ENCODE measurements at places on chromosomes 7 and 10.

DNA sequence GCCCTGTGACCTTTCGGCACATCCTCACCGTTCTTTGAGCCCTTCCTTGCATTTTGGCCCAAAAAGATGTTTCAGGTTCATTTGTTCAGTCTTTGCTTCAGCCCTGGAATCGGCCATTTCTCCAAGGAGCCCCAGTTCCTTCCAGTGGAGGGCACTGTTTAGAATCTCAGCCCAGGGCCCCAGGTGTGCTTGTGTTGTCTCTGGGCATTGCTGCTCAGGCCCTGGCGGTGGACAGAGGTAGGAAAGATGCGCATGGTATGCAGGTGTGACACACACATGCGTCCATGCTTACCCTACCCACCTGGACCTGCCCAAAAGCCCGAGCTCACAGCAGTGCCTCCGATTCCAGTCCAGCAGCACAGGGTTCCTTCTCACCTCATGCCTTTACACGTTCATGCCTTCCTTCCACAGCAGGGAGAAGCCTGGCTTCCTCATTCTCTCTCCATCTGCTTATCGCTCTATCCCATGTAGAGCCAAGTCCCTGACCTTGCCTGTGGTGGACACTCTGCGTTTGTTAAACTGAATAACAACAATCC is 70.6 kb downstream of the LHPP start:
- DNase-seq = no peak

DNA sequence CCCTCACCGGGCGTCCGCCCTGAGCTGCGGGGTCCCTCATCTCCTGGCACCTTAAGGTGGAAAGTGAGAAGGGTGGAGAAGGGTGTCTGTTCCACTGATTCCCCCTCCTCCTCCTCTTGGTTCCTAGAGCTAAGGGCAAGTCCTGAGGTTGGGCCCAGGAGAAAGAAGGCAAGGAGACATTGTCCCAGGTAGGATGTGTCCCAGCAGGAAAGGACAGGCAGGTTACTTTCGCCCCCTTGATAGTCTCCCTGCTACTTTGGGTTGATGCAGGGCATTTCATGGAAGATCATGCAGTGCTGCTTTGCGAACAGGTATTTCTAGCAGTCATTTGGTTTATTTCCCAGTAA is 582 bp downstream of the STEAP2 start:
- no peak for DNase-seq

DNA sequence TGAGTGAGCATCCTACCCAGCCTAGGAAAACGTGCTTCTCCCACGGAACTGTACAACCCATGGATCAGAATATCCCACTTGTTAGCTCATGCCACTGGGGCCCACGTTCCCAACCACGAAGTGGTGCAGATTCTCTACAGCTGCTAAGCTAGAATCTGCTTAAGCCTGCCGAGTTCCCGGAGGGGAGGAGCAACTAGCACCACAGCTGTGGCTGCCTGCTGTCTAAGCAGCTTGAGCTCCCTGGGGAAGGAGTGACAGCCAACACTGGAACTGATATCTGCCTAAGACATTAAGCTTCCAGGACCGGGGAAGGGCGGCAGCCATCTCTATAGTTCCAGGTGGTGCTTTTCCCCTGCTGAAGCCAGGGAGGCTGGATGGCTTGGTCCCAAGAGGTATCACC is 334.7 kb upstream of the CHRM2 start:
- DNase-seq = no peak

GRCh38 chr7:156607332-156608172 is 33.0 kb upstream of the RNF32 start:
- DNase-seq = no peak

- no peak for DNase-seq
Observed at GRCh38 chr7:2379821-2380450, 23.5 kb upstream of the CHST12 start.

GRCh38 chr7:121624958-121625357 is 228.8 kb upstream of the FAM3C start:
- DNase-seq = no peak

- DNase-seq = no peak
Observed at GRCh38 chr10:13991353-13991752, 339.4 kb downstream of the FRMD4A start.

GRCh38 chr7:100433592-100434296 is 2.6 kb downstream of the PPP1R35 start:
- DNase-seq = no peak

- no peak for DNase-seq
Observed at GRCh38 chr7:158448430-158449100, 139.1 kb downstream of the PTPRN2 start.

GRCh38 chr10:5927306-5927705 is 37.3 kb downstream of the FBH1 start:
- DNase-seq = no peak

- DNase-seq = no peak
Observed at GRCh38 chr7:36278620-36279172, 111.0 kb upstream of the ANLN start.

GRCh38 chr7:24721481-24722001 is 35.7 kb downstream of the GSDME start:
- DNase-seq = no peak

- DNase-seq = no peak
Observed at GRCh38 chr7:35556515-35557471, 138.1 kb downstream of the HERPUD2 start.

- no peak for DNase-seq
Observed at GRCh38 chr10:132664407-132664806, 121.5 kb downstream of the NKX6-2 start.

- no peak for DNase-seq
Observed at GRCh38 chr7:142879060-142879459, 6.5 kb downstream of the TRPV6 start.

Data from SW 1271 (cell line).